ENCODE measurements at places on chromosomes 13 and 19. TPM values are rescaled to one million over a fixed set of nuclear protein-coding genes. Genes with fewer than 3 reads are reported as not detected.

EXOC3L2 gene
- 19.0 TPM for total RNA-seq

CA11 gene
- 11.6 TPM for total RNA-seq

CYP2A7 gene
- total RNA-seq = not detected

BEST2 gene
- total RNA-seq = not detected

ANGPTL8 gene
- total RNA-seq = 1.9 TPM

FGF9 gene
- 8.6 TPM for total RNA-seq

ZNF880 gene
- total RNA-seq = 27.2 TPM

COX6B1 gene
- total RNA-seq = 323 TPM

LIPE gene
- total RNA-seq = 8.9 TPM

DNA sequence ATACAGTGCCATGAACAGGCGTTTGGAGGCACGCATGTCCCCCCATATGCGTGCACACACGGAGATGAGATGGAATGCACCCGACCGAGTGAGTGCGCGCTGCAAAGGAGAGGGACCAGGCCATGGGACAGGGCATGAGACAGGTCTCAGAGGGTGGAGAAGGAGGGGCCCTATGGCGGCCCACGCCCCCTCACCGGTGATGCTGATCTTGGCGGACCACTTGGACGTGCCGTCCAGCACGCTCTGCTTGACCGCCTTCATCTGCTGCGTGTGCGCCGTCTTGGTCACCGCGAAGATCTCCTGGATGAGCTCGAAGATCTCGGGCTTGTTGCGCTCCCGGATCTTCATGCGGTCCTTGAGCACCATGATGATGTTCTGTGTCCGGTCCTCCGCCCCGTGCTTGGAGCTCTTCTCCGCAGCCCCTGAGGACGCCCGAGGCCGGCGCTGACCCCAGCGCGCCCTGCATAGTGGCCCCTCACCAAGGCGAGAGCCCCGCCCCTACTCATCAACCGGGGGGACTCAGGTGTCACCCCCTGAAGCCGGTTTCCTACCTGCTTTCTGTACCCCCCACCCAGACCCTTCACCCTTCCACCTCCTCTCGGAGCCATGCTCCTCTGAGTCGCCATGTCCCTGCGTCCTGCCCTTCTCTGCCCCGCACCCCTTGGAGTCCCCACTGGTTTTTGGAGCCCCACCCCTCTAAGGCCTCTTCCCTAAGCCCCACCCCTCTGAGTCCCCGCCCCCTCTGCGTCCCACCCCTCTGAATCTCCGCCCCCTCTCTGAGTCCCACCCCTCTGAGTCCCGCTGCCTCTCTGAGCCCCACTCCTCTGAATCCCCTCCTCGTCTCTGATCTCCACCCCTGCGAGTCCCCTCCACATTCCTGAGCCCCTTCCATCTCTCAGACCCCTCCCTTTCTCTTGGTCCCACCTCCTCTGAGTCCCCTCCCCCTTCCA is 40.8 kb downstream of the UNC13A start:
- no peak for DNase-seq

GRCh38 chr13:114106526-114106925 is 25.9 kb downstream of the RASA3 start:
- DNase-seq = no peak

DNA sequence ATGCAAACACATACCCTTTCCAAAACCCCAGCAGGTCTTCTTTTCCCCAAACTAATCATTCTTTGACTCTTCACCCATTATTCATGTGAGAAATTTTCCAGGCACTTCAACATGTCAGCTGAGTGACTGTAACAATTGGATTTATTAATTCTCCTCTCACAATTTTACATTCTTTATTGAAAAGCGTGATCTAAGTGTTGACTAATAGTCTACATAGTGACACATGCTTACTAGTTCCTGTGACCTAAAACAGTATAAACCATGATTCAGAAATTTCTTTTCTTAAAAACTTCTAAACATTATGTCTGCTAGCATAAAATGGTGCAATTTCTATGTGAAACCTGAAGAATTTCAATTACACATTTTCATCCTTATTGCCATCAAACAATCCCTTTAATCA is 532.3 kb downstream of the GPC5 start:
- DNase-seq = no peak

GRCh38 chr19:4027146-4027545 is 19.6 kb downstream of the PIAS4 start:
- no peak for DNase-seq

DNA sequence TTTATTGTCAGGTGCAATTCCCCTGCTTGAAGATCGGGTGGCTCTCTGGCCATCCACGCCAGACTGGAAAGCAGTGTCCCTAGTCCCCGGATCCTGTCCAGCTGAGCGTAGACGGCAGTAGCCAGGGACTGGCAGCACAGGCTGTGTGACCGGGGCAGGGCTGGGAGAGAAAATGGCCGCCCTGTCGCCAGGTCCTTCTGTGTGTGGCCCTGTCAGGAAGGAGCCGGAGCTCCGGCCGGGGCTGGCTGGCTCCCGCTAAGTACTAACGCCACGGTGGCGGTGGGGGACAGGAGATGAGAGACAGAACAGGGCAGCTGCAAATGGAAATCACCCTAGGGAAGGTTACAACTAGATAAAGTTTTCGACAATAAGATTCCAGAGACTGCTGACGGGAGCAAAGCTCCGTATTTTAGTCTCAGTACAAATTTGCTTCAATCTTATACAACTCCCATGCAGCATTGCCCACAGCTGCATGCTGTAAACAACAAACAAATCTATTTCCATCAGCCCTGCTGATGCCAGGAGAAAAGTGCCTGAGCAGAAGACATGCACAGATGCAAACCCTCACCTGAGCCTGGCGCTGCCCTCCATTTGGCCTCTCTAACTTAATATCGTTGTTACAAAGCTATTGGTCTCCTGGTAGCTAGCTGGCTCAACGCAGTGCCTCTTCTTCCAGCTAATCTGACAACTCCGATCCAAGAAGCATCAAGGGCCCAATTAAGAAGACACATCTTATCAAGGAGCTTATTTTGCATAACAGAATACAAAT is 253.0 kb downstream of the TSHZ3 start:
- DNase-seq = no peak

GRCh38 chr13:109804654-109805053 is 18.3 kb upstream of the IRS2 start:
- DNase-seq = no peak

DNA sequence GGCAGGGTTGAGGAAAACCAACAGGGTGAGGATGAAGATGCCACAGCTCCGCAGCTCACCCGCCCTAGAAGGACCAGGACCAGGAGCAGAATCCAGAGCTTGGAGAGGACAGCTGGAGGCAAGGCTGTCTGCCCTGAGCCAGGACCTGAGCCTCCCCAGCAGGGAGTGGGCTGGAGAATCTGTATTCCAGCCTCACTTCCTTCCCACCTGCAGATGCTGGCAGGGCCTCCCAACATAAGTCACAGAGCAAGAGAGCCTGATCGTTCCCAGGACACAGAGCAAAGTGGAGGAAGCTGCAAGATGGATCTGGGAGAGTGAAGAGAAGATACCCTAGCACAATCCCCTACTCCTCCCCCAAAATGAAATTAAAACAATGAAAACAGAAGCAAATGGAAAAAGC is 61.7 kb upstream of the WASF3 start:
- no peak for DNase-seq

GRCh38 chr19:17303940-17304267 is 679 bp upstream of the ABHD8 start:
- DNase-seq = no peak

DNA sequence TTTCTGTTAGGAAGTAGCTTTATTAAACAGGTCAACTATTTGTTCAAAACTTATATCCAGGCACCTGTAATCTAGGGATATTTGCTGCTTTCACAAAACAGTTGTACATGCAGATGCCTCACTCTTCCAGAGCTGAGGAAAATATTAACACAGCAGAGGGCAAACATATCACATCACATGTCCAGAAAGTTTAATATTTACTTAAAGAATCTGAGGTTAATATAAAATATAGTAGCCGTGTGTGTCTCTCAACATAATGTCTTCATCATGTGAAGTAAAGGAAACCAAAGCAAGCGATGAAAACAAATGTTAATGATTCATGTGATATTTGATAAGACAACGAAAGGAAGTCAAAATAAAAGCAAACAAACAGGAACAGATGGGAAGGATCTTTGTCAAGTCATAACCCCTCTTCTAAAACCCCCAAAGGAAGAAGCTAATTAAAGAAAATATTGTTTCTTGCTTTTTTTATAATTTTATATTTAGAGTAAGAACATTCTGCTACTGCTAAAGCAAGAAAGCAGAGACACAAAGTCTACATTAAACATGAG is 418.8 kb downstream of the DACH1 start:
- DNase-seq = no peak

- peak; percentile 42 for DNase-seq
These were observed 709.4 kb downstream of the PCDH9 start for GRCh38 chr13:66520511-66521355.

- DNase-seq = no peak
These were observed 595.8 kb downstream of the PCDH9 start for GRCh38 chr13:66634384-66634783.

DNA sequence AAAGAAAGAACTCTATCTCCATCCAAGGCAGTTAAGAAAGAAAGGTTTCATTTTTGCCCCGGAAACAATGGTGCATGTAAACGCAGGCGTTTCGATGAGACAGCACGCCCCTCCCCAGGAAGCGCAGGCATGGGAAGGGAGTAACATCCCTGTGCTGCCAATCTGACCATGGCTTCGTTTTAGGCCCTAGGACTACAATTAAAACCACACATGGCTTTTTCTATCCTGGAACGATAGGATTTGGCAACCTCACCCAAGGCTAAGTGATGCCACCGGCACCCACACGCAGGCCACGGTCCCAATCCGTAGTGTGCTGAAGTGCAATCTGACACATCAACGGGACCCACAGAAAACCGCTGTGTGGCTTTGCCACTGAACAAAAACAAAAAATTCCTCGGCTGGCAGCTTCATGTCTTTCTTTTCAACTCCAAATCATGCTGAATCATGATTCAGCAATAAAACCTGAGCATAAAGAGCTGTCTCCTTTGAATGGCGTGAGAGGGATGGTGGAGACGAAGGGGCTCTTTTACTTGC is 24.2 kb downstream of the RANBP3 start:
- no peak for DNase-seq

- no peak for DNase-seq
These were observed 19.6 kb downstream of the MPND start for GRCh38 chr19:4362831-4363545.

DNA sequence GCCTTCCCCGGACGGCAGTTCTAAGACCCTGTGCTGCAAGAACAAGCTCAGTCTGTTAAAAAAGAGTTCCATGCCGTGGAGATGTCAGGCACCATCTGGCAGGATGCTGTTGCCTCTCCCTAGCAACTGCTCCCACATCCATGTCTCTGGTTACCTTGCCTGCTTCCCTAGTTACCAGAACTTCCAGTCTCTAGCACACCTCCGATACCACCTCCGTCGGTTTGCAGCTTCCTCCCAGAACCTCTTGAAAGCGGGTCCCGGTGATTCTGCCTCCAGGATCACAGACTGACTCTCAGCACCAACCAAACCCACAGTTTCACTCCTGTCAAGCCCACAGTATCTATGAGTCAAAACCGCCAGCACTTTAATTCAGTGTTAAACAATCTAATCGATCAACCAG is 55.4 kb downstream of the KCTD12 start:
- DNase-seq = no peak

- DNase-seq = peak; percentile 93
These were observed 3.4 kb upstream of the PRAM1 start for GRCh38 chr19:8505680-8506401.

- no peak for DNase-seq
These were observed 5.3 kb downstream of the SAMD4B start for GRCh38 chr19:39347332-39348164.

DNA sequence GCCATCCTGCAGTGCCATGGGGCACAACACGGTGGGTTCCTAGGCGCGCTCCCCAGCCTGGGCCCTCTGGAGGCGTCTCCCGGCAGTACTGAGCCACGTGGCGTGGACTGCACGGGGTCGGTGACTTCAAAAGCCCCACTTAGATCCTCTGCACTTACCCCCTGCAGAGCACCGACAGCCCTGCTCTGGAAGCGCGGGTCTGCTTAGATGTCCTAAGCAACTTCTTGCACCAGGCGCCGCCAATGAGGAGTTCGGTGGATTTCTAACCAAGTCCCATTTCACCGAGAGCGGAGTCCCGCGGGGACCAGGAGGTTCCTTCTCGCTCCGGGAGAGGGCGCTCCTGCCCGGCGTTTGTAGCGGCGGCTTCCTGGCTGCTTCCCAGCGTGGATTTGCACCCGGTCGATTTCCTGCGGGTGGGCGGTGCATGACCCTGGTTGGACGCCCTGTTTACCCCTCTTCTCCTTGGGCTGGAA is 25.2 kb upstream of the ZNF845 start:
- peak; percentile 78 for DNase-seq

- DNase-seq = no peak
These were observed 230.8 kb downstream of the TSHZ3 start for GRCh38 chr19:31118287-31118955.

- no peak for DNase-seq
These were observed 43.7 kb upstream of the TPM4 start for GRCh38 chr19:16032509-16033135.

- peak; percentile 69 for DNase-seq
These were observed 4.4 kb upstream of the PROZ start for GRCh38 chr13:113153810-113154748.

- no peak for DNase-seq
These were observed 8.0 kb downstream of the VSIG10L start for GRCh38 chr19:51333836-51334460.

GRCh38 chr19:38664503-38665211 is 17.2 kb downstream of the ACTN4 start:
- no peak for DNase-seq

- DNase-seq = no peak
These were observed 2.3 kb downstream of the UPF1 start for GRCh38 chr19:18833849-18834643.

DNA sequence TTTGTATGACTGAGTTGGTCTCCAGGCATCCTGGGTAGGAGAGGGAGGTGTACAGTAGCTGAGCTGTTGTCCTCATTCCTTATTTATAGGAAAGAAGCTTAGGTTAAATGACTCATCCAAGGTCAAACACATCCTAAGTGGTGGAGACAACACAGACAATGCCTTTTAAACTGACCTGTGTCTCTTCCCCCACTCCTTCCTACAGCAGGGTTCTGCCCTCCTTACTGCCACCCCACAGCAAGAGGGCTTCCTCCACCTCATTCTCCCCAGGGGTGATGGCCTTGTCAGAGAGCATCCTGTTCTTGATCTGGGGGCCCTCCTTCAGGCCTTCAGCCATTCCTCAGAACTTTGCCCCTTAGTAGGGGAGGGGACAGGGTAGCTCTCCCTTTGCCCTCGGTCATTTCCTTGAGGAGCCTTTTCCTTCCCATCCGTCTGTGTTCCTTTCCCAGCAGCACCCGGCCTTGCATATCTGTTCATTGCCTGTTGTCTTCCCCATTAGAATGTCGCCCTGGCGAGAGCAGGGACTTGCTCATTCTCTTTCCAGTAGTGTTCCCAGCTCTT is 48.2 kb upstream of the GPI start:
- DNase-seq = no peak

All from kidney (tissue), 22 donors.